ENCODE measurements at places on chromosomes 13 and 19.

DNA sequence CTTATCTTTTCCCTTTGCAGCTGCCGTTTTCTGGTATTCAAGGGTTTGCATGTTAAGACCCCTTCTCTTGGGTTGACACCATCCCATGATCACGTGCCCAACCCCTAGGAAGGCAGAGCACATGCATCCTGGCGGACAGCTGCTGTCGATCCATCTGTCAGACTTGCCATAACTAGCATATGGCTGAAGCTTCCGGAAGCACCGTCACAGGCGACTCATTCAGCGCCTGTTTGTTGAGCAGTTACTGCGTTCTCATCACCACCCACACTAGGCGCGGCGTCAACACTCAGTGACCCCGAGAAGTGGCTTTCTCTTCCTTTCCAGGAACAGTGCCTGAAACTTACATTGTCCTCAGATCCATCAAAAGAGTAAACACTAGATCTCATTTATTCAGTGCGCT is 93.6 kb downstream of the SOX1 start:
- DNase-seq, result no peak

DNA sequence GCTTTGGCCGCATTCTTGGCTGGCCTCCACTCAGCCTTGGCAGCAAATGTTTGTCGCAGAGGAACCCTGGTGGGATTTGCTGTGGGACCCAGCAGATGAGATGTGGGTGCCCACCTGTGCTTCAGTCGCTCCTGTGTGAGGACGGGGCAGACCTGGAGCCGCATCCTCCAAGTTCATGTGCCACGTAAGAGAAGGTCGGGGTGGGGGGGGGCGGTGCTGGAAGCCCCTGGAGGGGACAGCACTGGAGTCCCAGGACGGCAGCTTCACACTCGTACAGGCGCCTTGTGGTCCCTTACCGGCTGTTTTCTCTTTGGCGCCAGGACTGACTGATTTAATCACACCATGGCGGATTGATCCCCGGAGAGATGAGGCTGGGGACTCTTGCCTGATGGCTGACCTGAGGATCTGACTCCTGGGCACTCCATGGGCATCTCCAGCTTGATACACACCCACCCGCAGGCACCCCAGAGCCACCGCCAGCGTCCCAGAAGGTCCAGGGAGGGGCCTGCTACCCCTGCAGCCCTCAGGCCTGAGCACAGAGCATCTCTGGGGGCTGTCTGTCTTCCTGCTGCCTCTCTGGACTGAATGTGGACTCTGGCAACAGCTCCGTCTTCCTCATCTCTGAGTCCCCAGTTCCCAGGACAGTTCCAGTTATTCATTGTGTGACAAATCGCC is 10.0 kb upstream of the GRTP1 start:
- DNase-seq, result no peak

GRCh38 chr13:87884884-87885283 is 213.7 kb downstream of the SLITRK5 start:
- DNase-seq, result no peak

DNA sequence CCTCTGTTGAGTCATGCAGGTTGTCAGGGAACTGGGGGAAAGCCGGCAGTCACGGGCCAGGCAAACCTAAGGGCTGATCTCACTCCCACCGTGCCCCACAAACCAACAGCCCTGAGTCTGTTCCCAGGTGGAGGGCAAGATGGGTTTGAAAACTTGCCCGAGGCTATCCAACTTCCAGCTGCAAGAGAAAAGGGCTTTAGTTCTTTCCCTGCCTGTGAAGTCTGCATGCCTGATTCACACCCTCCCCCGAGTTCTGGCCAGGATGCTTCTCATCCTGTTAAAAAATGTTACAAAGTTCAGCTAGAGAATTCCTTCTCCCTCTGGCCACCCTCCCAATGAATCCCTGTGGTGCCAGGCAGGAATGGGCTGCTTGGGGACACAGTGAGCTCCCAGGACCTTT is 33.1 kb downstream of the MYO16 start:
- no peak for DNase-seq

DNA sequence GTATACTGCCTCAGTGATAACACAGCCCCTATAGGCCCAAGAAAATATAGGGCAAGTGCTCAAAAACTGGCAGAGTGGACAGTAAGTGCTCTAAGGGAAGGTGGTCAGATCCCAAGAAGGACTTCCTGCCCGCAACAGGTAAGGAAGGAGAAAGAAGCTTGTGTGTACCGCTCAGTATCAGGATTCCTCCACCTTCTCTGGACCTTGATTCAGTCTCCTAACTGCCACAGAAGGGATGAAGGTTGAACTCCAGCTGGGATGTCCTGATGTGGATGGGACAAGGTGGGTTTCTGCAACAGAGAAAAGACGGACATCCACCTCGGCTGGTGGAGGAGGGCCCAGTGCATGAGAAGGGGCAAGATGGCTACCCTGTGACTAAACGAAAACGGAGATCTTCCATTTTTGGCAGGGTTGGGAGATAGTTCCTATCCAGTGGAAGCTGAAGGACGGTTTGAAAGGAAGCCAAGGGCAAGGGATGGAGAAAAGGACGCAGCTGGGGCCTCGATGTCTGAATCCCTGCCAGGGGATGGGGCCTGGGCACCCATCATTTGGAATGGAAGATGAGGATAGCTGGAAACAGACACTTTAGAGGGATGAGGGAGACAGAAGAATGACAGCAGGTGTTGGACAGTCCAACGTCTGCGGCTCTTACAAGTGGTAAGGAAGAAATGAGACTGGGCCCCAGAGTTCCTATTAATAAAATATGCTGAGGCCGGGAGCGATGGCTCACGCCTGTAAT is 1.3 kb upstream of the ATF5 start:
- DNase-seq, result no peak

- DNase-seq, result no peak
Measured at GRCh38 chr19:49528211-49528771, 488 bp downstream of the RCN3 start.

GRCh38 chr19:45613926-45614725 is 12.1 kb upstream of the GPR4 start:
- no peak for DNase-seq

GRCh38 chr13:82878536-82878935 is 1003.7 kb downstream of the SLITRK1 start:
- DNase-seq, result no peak

DNA sequence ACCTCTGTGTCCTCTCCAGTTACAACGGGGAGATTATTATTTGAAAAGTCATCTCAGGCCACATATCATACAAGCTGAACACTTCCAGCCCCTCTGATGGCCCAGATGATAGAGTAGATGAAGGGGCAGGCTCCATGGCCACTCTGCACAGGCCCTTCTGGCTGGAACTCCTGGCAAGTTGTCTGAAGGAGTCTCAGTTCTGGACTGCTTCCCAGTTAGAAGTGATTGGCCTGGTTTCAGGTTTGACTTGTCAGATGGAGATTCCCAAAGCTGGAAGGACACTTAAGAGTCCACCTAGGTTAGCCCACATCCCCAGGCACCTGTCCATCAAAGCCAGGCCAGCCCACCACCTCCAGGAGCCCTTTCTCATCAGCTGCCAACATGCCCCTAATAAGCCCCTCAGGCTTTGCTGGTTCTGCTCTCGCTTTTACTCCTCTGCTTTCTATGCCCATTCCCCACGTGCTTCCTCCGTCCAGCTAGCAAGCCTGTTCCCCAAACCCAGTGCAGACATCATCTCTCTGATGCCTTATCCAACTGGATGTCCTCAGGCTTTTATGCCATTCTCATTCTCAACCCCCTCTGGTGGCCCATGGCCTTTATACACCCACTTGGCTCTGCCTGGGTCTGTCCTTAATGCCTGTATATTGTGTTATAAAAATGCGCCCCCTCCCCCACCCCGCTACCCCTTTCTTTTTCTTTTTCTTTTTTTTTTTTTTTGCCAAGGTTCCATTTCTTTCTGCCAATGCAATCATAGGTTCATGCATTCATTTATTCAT is 56.5 kb downstream of the HSPH1 start:
- no peak for DNase-seq

GRCh38 chr13:47033216-47033615 is 136.4 kb upstream of the HTR2A start:
- no peak for DNase-seq

DNA sequence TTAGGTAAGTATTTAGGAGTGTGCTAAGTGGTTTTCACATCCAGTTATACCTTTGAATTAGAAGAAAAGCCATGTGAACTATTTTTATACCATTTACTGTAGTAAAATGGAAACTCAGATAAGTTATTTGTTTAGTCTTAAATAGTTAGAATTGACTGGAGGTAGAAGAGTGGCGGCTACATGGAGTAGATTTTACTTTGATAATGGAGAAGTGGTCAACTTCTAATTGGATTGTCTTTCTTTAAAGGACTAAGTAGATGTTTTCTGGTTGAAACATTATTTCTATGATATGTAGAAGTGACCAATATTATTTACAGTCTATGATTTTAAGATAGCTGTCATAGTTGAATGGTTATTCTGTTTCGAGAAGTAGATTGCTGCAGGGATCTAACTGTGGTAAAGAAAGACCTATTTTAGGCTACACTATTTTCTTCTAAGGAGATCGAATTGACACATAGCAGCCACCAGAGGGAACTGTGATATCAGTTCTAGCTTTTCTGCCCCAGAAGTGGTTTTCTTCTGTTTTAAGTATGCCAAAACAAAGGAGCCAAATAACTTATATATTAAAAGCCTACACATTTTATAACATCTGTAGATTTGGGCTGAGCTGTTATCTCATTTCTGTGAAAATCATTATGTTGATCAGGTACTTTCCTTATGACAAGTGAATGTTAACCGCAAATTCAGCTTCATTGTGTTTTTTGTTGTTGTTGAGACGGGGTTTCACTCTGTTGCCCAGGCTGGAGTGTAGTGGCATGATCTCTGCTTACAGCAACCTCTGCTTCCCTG is 26.1 kb downstream of the ZMYM2 start:
- no peak for DNase-seq

- DNase-seq, result no peak
Measured at GRCh38 chr13:74747186-74747955, 613.2 kb upstream of the KLF12 start.

- DNase-seq, result no peak
Measured at GRCh38 chr13:33194820-33195692, 90.5 kb downstream of the STARD13 start.

DNA sequence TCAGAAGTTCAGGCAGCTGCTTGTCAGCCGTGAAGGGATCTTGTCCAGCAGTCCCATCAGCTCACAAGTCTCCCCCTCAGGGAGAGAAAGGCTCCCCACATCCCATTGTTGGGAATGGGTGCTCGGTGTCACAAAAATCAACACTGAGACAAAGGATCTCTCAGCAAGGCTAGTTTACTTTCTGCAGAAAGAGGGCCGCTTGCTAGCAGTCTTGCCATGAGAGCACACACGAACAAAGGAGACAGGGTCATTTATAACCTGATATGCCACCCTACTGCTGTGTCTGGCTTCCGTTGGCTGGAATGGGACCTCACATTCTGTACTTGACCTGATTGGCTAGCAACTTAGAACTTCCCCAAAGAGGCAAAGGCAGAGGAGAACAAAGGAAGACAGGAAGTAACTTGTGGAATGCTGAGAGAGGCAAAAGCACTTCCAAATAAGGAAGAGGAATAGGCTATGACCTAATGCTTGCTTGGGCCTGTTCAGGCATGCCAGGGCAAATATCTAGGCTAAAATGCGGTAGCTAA is 8.7 kb upstream of the IGFL3 start:
- no peak for DNase-seq

- no peak for DNase-seq
Measured at GRCh38 chr13:100356889-100357288, 231.7 kb downstream of the GGACT start.
